ENCODE measurements at places on chromosomes 4 and X. TPM values are rescaled to one million over a fixed set of nuclear protein-coding genes. Genes with fewer than 3 reads are reported as not detected.

SGMS2 gene
- 0.98 TPM for total RNA-seq

NAT8L gene
- total RNA-seq: not detected

MAGEE1 gene
- total RNA-seq: 11.7 TPM

C1QTNF7 gene
- total RNA-seq: not detected

CWH43 gene
- not detected for total RNA-seq

ARHGEF38 gene
- total RNA-seq: not detected

TBX22 gene
- total RNA-seq: not detected

TMEM47 gene
- total RNA-seq: not detected

P2RY4 gene
- total RNA-seq: 0.53 TPM

ALAS2 gene
- not detected for total RNA-seq

UGT2B17 gene
- not detected for total RNA-seq

HELT gene
- not detected for total RNA-seq

MAGEA4 gene
- not detected for total RNA-seq

PKD2 gene
- 6.7 TPM for total RNA-seq

HSFX3 gene
- total RNA-seq: not detected

PCDH10 gene
- total RNA-seq: not detected

BGN gene
- total RNA-seq: not detected

ZCCHC12 gene
- total RNA-seq: not detected

TMEM255A gene
- total RNA-seq: 1.4 TPM

H2AZ1 gene
- total RNA-seq: 87.7 TPM

LDB2 gene
- 13.6 TPM for total RNA-seq

BBS7 gene
- total RNA-seq: 4.9 TPM

EGFL6 gene
- total RNA-seq: not detected

ESX1 gene
- total RNA-seq: not detected

HDX gene
- 2.2 TPM for total RNA-seq

CNGA1 gene
- total RNA-seq: not detected

PTPN13 gene
- 0.20 TPM for total RNA-seq

NSG1 gene
- total RNA-seq: 5.8 TPM

PAK3 gene
- total RNA-seq: not detected

YIPF7 gene
- not detected for total RNA-seq

CLTRN gene
- total RNA-seq: not detected

REPS2 gene
- total RNA-seq: 0.27 TPM

FGA gene
- total RNA-seq: not detected

CACNA1F gene
- 0.66 TPM for total RNA-seq

CHM gene
- total RNA-seq: 16.5 TPM

RS1 gene
- total RNA-seq: not detected

CSAG2 gene
- not detected for total RNA-seq

GPRASP1 gene
- total RNA-seq: 12.6 TPM

SAGE1 gene
- not detected for total RNA-seq

TSC22D3 gene
- total RNA-seq: 895 TPM

GABRQ gene
- total RNA-seq: not detected

NAP1L3 gene
- total RNA-seq: 1.4 TPM

GPC3 gene
- total RNA-seq: not detected

UCP1 gene
- total RNA-seq: not detected

STAP1 gene
- 11.4 TPM for total RNA-seq

CYBB gene
- 11.3 TPM for total RNA-seq

SSX4 gene
- total RNA-seq: not detected

AFAP1 gene
- 9.5 TPM for total RNA-seq

PDCL2 gene
- not detected for total RNA-seq

AR gene
- not detected for total RNA-seq

SMIM31 gene
- total RNA-seq: not detected

ITIH6 gene
- not detected for total RNA-seq

CTAG2 gene
- not detected for total RNA-seq

ERCC6L gene
- 0.54 TPM for total RNA-seq

XAGE3 gene
- total RNA-seq: not detected

RPA4 gene
- total RNA-seq: 1.3 TPM

TCEAL7 gene
- not detected for total RNA-seq

Data from natural killer cell (primary cell).